ENCODE measurements at places on chromosomes 6 and 20.

- no peaks in the 10 kb centered on the region for H3K4me1 ChIP-seq
- no peaks in the 10 kb centered on the region for H3K36me3 ChIP-seq
- no peak for DNase-seq
Measured at GRCh38 chr6:131923356-131923755, 27.8 kb downstream of the CCN2 start.

DNA sequence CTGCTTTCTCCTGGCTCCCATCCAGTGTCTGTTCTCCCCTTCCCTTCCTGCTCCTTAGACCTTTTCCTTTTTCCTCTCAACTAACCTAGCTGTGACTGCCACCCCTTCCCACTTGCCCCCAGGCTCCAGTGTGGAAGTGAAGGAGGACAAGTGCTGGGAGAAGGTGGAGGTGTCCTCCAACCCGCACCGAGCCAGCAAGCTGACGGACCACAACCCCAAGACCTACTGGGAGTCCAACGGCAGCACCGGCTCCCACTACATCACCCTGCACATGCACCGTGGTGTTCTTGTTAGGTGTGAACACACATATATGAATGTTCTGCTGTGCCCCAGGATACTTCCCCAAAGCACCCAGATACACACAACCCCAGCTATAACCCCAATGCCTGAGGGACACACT, 18.5 kb downstream of the CUL9 start:
- no peaks in the 10 kb centered on the region for H3K27me3 ChIP-seq
- H3K27ac ChIP-seq: no peak overlapping the region
- H3K4me3 ChIP-seq: no peak overlapping the region
- DNase-seq: no peak

DNA sequence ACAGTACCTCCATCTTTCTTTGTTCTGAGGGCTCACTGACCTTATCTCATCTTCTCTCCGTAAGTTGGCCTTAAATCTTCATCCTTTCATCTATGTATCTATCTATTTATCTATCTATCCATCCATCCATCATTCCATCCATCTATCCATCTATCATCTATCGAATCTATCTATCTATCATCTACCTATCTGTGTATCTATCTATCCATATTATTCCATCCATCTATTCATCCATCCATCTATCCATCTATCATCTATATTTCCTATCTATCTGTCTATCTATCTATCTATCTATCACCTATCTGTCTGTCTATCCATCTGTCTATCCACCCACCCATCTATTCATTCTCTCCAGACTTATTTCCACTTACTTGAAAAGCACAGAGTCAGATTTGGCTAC, 147.3 kb upstream of the PMEPA1 start:
- no peak overlapping the region for H3K4me3 ChIP-seq
- H3K27me3 ChIP-seq: no peaks in the 10 kb centered on the region
- H3K4me1 ChIP-seq: no peaks in the 10 kb centered on the region
- DNase-seq: no peak

GRCh38 chr20:4549711-4550259, 171.9 kb upstream of the PRND start:
- H3K4me3 ChIP-seq: no peak overlapping the region
- no peaks in the 10 kb centered on the region for H3K36me3 ChIP-seq
- no peaks in the 10 kb centered on the region for H3K27me3 ChIP-seq
- no peak for DNase-seq

Measured in breast epithelium (tissue), 4 donors.